ENCODE measurements at places on chromosomes 3 and 15.

- DNase-seq: no peak
These were observed 246.0 kb downstream of the MYRIP start for GRCh38 chr3:40055361-40055760.

- DNase-seq: no peak
These were observed 35.0 kb downstream of the ZNF280D start for GRCh38 chr15:56698270-56698669.

DNA sequence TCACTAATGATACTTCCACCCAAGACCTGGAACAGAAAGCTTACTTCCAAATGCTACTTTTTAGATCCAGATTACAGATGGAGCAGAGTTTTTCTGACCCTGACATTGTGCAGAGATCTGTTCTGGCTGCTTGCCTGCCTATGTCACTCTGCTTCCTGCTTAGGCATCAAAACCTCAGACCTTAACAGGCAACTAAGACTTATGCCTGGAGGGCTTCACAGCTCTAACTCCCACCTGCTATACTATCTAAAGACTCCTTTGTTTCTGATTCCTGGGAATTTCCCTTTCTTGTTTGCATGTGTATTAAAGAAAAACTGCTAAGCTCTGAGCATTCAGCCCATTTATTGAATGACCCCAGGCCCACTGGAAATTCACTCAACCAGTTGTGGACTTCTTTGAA, 157.4 kb upstream of the NPHP3 start:
- DNase-seq: no peak

- no peak for DNase-seq
These were observed 7.7 kb downstream of the IGDCC4 start for GRCh38 chr15:65414841-65415621.

DNA sequence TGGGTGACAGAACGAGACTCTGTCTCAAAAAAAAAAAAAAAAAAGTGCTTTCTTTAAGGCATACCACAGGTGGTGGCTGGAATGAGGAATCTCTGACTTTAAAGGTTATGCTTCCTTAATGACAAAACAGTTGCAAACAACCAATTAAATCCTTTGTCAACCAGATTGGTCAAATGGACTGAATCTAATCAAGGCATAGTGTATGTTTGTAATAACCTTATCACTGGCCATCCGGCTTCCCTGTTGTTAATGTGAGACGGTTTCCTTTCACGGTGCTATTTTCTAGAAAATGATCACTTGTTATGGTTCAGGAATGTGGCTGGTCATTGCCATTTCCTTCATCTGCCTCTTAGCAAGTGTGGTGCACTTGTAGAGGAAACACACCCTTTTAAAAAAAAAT, 75.9 kb downstream of the FLNB start:
- no peak for DNase-seq

- no peak for DNase-seq
These were observed 320.9 kb upstream of the CTDSPL start for GRCh38 chr3:37540786-37541185.

- DNase-seq: no peak
These were observed 577.5 kb upstream of the CBLB start for GRCh38 chr3:106446271-106446670.

- DNase-seq: peak; percentile 55
These were observed 668 bp downstream of the THRB start for GRCh38 chr3:24493746-24494617.

DNA sequence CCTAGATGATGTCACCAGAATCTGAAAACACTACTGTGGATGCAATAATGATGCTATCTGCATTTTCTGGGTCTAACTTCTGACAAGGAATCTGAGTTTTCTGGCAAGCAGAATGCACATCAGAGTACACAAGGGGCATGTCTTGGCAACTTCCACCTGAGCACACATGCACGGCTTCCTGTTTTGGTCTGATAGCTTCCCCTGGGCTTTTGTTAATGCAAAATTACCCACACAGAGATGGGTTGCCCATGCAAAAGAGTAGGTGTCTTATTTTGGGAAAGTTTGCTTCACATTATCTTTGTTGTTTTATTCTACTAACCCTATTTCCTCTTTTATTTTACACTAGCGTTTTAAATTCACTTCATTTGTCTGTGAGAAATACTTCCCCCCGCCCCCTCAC, 74.2 kb upstream of the SATB1 start:
- DNase-seq: no peak

DNA sequence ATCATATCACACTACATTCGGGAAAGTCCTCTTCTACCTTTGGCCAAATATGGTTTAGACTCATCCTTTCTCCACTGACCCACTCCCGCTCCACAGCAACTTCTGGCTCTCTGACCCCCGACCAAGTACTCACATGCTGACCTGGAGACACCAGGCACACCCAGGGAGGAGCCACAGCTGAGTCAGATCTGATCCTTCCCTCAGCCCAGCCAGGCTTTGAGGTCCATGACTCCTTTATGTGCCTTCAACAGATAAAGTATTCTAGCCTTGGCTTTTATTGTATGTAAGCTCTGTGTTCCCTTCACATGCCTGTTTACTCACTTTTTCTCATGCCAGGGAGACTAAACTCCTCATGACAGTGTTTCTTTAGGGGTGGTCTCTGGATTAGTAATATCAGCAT, 166.9 kb upstream of the UMPS start:
- no peak for DNase-seq

DNA sequence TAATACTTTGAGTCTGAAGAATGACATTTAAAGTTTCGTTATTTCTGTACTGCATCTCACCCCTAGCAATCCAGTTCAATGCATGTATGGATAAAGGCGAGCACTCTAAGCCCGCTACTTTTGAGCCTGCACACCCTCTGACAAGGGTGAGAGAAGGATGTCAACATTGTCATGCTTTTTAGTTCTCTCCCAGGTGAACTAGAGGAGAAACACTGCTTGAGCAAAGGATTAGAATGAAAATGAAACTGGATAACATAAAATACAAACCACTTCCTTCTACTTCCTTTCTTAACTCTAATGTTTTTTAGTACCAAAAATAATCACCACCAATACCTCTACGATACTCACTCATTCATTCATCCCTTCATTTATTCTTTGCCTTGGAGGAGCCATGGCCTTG, 588.7 kb upstream of the NR2F2 start:
- no peak for DNase-seq

- DNase-seq: no peak
These were observed 516.5 kb downstream of the NLGN1 start for GRCh38 chr3:173913974-173914421.

DNA sequence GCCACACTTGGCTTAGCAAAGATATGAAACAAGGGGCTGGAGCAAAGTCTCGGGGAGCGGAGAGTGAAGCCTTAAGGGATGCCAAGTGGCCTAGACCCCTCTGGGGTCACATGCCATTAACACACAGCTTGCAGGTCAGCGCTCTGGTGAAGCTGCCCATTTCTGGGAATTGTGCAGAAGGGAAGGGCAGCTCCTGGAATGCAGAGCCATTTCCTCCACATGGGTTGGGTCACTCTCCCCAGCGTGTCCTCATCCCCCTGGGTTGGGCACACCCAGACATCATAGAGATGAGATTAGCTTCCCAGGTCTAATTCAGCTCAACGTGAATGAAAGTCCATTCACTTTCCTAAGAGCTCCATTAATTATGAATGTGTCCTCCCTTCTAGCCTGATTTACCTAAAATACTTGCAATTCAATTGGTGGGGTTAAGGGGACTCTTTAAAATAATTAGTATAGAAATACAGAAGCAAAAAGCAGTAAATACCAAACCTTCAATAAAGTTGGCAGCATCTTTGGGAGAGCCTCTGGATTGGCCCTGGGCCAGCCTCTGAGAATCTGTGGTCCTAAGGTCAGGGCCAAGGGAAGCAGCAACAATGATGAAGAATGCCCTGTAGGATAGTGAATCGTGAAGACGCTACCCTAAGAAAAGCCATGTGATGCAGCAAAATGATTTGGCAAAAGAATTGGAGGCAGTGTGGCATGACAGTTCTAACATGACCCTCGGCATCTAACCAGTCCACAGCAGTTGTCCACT, 17.8 kb downstream of the MRAS start:
- DNase-seq: no peak

- DNase-seq: no peak
These were observed 150.5 kb upstream of the PRR20G start for GRCh38 chr3:127438371-127438770.

DNA sequence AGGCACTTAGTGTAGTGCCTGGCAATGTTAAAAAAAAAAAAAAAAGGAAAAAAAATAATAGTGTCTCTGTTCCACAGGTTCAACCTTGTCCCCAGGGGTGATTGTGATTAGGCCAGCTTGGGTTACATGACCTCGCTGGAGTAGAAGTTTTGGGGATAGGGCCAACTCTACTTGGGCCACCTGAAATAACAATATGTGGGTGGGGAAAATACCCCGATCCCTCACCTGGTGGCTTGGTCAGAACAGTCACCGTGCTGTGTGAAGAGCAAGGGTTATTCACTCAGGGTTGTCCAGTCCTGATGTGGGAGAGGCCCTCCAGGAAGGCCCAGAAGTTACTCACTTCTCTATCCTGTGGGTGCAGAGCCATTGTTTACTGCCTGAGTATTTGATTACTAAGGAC, 19.5 kb downstream of the XYLB start:
- DNase-seq: no peak

- no peak for DNase-seq
These were observed 62.9 kb upstream of the ROBO2 start for GRCh38 chr3:76976996-76977395.

DNA sequence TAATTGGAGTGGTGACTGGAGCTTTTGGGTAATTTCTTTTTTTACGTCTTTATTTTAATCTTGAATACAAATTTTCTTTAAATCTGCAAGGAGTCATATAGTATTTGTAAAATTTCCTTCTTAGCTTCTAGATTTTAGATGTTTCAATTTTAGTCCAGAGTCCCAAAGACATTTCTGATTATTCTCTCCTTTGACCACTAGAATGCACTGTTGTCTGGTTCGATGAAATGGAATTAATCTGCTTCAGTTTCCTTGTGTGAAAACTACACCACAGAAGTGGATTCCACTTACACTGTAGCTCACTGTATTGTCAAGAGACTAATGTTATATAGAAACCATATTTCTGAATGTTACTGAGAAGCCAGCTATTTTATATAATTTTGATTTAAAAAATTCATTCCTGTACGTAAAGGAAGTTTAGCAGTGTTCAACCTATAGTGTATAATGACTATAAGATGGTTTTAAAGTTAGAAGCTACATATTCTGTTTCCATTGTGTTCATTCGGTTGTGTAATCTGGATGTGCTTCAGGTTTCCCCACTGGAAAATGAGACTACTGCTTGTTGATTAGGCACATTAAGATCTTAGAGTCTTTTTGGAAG, 6.1 kb downstream of the GRAMD1C start:
- no peak for DNase-seq

- DNase-seq: no peak
These were observed 117.8 kb downstream of the NR1D2 start for GRCh38 chr3:24062916-24063315.

DNA sequence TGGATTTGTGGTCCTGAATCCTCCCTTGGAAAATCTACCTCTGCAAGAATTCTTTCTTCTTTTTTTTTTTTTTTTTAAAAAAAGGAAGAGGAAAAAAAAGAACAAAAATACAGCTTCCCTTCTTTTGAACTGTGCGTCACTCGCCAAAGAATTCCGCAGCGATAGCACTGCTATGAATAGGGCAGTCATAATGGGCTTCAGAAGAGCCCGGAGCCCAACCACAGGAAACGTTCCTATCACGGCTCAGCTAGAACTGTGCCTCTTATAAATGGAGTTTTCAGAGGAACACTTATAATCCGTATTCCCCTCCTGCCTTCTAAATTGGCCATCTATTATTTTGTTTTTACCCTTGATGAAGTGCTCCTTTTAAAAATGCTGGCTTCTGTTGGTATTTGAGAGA, 227.7 kb downstream of the ADAMTS17 start:
- no peak for DNase-seq

GRCh38 chr3:190108804-190109203, 11.9 kb downstream of the P3H2 start:
- DNase-seq: no peak

DNA sequence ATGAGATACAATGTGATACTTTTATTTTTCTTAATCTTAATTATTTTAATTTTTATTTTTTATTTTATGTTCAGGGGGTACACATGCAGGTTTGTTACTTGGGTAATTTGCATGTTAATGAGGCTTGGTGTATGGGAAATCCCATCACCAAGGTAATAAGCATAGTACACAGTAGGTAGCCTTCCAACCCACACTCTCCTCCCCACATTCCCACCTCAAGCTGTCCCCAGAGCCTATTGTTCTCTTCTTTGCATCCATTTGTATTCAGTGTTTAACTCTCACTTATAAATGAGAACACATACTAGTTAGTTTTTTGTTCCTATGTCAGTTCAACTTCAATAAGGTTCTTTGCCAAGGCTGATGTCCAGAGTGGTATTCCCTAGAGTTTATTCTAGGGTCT, 1375.4 kb downstream of the NSUN3 start:
- DNase-seq: no peak
